ENCODE measurements at places on chromosomes 16 and 17.

DNA sequence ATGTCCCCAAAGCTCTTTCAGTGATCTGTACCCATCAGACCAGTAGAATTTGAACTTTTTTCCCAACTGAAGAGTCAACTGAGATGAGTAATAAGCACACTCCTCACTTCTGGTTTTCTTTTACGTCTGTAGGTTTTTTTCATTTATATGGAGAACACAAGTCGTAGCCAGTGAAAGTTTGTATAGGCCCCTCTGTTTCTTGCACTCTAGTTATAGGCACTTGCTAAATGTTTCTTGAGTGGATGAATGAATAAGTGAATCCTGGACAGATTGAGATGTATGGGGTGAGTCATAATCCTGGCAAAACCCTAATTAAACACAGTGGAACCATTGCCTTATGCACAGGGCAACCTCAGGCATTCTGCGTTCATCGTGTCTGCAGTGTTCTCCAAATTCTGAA is 193.7 kb upstream of the TBX2 start:
- DNase-seq: no peak

DNA sequence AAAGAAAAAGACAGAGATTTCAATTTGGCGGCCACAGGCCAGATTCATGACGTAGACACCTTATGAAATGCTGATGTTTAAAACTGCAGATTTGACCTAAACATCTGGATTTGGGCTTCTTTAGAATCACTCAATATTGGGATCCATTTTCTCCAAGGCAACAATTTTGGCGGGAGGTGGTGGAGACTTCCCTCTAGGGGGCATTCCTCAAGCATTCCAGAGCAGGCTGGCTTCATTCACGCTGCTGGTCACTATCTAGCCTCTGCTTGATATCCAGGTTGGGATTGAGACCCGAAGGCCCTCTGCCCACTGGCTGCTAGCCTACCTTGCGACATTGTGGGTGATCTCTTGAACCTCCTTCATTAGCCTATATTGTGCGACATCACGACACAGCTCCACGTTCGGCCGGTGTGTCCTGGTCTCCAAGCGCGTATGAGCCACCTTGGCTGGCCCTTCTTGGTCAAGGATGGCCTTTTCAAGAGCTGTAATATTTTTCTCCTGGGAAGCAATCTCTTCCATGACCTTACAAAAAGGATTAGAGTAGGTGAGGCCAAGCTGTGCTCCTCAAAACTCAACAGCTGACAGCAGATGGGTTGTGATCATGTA is 24.5 kb downstream of the FBXO39 start:
- DNase-seq: no peak

DNA sequence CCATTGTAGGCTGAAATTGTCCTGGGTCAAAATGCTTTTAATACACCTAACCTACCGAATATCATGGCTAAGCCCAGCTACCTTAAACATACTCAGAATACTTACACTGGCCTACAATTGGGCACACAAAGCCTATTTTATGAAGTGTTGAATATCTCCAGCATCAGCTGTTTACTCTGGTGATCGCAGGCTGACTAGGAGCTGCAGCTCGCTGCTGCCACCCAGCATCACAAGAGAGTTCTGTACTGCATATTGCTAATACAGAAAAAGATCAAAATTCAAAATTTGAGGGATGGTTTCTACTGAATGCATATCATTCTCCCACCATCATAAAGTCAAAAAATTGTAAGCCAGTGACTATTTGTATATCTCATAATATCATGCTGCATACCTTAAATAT is 55.3 kb downstream of the ULK2 start:
- DNase-seq: no peak

GRCh38 chr16:56275801-56276200 is 84.5 kb downstream of the GNAO1 start:
- no peak for DNase-seq

GRCh38 chr17:39564211-39564848 is 43.4 kb downstream of the NEUROD2 start:
- no peak for DNase-seq

DNA sequence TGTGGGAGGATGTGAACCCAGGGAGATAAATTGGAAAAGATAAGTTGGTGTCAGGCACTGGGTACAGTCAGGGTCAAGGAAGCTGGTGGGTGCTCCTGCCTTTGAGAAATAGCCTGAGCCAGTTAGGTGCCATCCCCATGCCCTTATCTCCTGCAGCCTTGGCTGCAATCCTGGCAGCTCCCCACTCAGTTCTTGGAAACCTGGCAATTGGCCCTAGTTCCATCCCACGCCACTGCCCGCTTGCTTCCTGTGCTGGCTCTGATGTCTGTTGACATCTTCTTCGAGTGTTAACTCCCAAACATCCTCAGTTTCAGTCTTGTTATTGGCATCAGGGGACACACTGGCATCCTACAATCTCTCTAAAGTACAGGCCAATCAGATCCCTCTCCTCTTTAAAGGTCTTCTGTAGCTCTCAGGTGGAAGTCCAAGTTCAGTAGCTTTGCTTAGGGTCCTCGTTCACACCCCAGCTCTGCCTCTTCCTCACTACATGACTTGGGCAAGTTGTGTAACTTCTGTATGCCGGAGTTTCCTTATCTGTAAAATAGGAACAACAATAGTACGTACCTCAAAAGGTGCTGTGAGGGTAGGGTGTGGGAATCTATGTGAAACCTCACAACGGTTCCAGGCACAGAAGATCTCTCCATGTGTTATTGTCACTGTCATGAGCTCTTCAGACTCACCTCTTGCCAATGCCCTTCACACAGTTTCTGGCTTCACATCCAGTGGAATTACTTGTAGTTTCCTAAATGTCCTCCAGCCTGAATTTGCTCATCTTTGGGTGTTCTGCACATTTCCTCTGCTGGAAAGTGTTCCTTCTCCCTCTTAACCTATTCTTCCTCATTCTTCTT is 13.5 kb upstream of the PRKAR1A start:
- no peak for DNase-seq

DNA sequence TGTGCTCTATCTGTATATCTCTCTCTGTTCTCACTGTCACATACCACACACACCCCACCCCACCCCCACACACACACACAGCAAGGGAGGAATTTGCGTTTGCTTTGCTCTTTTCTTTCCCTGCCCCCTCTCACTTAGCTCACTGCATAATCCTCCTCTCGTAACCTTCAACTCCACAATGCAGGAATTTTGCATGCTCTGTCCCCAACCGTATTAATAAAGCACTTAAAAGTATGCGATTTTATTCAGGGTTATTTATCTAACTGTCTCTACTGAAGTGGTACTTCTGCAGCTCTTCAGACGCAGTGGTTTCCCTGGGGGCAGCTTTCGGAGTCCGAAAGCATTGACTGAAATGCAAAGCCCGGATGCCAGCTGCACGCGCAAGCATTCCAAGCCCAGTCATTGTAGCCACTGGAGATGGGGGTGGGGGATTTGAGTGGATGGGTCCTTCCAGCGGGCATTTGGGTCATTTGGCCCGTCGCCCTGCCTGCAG is 105.4 kb upstream of the RBFOX1 start:
- peak; percentile 37 for DNase-seq

GRCh38 chr16:85306071-85306792 is 194.0 kb upstream of the CIBAR2 start:
- peak; percentile 89 for DNase-seq

- no peak for DNase-seq
Observed at GRCh38 chr17:59418732-59419166, 87.3 kb downstream of the YPEL2 start.

- no peak for DNase-seq
Observed at GRCh38 chr16:87744750-87745514, 20.9 kb downstream of the KLHDC4 start.

DNA sequence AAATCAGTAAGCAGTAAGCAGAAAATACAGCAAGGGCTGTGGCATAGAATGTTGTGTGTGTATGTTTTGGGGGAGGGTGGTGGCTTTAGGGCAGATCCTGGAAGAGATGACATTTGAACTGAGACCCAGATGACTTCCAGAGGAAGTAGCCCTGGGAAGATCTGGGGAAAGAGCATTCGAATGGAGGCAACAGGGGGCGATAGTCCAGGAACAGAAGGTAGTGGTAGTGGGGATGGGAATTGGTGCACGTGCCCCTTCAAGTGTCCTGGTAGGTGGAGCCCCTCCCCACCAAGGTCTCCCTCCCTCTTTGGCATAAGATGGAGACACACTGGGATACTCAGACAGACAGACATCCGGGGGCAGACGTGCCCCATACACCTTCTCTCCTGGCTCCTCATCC is 14.1 kb downstream of the ARHGEF15 start:
- DNase-seq: no peak

DNA sequence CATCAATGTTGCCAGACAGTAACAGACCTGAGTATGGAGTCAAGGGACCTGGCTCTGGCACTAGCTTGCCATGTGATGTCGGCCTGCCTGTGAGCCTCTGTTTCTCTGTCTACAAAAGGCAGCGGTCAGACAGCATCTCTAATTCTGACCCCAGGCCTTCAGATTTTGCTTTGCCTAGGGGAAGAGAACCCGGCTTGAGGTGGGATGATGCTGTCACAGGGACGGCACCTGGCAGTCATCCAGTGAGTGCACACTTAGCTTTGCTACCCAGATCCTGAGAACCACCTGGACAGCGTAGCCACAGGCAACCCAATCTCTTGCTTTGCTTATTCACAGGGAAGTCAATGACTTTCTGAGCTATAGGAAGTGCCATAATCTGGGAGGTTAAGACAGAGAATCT is 135.2 kb upstream of the SALL1 start:
- DNase-seq: no peak

GRCh38 chr16:6548507-6548906 is 784.1 kb upstream of the RBFOX1 start:
- no peak for DNase-seq

- no peak for DNase-seq
Observed at GRCh38 chr17:75496005-75496404, 19.3 kb downstream of the CASKIN2 start.

DNA sequence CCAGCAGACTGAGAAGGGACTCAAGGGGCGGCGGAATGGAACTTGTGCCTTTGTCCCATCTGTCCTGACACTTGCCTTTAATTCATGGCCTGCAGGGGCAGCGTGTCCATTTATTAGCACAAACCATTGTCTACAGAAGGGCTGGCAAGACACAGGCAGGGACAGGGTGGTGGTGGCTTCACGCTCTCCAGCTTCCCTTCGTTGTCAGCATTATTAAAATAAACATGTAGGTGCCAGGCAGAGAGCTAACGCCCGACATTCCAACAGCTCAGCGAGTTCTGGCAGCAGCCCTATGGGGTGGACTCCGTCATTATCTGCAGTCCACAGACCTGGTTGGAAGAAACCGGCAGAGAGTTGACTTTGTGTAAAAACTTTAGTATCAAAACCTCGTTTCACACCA is 16.3 kb downstream of the DNAI2 start:
- no peak for DNase-seq

DNA sequence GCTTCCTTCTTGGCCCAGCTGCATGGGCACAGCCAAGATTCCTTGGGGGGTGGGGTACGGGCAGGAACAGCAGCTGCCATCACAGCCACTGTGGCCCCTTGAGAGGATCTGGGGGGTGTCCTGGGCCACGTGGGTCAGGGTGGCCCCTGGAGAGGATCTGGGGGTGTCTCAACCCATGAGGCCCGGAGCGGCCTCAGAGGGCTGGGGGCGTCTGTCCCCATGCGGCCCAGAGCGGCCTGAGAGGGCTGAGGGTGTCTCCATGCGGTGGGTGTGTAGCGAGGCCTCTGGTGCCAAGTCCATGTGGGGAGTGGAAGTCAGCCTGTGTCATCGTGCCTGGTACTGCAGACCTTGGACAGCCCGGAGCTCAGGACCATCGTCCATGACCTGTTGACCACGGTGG is 13.7 kb downstream of the TSC2 start:
- DNase-seq: no peak

- no peak for DNase-seq
Observed at GRCh38 chr17:35104844-35105450, 14.7 kb downstream of the RAD51D start.

DNA sequence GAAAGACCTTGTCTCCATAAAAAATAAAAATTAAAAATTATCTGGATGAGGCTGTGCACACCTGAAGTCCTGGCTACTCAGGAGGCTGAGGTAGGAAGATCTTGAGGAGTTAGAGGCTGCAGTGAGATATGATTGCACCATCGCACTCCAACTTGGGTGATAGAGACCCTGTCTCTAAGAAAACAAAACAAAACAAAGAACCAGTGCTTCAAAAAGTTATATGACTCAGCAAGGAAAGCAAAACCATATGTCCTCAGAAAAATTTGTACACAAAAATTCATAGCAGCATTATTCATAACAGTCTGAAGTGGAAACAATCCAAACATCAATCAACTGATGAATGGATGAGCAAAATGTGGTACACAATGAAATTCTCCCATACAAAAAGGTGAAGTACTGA is 48.9 kb downstream of the SLFN5 start:
- no peak for DNase-seq

DNA sequence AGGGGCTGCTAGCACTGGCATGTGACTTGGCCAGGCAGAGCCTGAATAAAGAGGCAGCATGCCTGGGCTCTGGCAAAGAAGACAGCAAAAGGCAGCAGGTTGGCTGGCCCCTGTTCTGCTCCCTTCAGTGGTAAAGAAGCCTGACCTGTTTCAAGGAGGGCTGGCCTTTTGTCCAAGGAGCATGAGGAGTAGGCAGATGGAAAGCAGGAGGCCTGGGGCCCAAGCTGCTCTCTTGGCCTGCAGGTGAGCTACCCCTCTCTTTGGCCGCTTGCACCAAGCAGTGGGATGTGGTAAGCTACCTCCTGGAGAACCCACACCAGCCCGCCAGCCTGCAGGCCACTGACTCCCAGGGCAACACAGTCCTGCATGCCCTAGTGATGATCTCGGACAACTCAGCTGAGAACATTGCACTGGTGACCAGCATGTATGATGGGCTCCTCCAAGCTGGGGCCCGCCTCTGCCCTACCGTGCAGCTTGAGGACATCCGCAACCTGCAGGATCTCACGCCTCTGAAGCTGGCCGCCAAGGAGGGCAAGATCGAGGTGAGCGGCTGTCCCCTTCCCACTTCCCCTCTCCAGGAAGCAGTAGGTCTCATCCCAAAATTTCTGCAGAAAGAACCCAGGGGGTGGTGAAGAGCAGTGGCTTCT is 8.0 kb downstream of the TRPV2 start:
- DNase-seq: no peak

DNA sequence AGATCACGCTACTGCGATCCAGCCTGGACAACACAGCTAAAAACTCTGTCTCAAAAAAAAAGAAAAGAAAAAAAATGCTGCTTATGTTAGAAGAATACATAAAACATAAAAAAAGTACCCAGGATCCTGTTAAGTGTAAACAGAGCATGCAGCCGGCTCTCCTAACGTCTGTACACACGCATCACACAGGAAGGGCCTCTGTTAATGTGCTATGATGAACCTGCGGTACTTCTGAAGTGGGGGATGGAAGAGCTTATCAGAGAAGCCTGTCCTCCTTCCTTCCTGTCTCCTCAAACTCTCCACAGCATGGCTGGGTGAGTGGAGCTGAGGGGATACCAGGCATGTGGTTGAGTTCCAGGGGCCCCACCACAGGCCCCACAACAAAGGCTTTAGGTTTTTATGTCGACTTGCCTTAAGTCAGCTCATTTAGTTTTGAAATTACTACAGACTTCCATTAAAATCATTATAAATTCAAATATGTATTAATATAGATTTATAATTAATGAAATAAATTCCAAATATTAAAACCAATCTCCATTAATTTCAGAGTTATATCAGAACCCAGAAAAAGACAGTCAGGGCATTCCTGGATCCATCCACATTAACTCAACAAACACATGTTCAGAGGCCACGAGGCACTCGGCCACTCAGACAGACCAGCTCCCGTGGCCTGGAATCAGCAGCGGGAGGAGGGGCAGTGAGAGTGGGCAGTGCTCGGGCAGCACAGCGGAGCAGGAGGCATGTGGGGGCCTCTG is 11.7 kb downstream of the CCDC57 start:
- DNase-seq: no peak

Measured in femur (tissue), 1 donor.